DMS79 (cell line): ENCODE measurements at places on chromosomes 2 and 18.

DNA sequence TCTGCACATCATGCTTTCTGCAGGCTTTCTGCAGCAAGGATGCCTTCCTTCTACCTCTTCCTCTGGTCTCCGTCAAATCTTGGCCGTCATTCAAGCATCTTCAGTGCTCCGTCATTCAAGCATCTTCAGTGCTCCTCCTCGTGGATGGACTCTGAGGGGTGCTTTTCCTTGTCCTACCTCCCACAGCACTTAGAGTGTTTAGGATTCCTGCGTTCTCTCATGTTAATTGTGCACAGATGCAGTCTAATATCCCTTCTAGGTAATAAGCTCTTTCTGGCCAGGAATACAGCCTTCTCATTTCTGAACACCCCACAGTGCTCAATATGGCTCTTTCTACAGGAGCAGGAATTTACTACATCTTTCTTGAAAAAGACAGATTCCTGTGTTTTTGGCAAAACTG lies 59.8 kb downstream of the ZNF236 start:
- DNase-seq = no peak

- no peak for DNase-seq
Measured at GRCh38 chr2:191327484-191327883, 82.3 kb downstream of the MYO1B start.

DNA sequence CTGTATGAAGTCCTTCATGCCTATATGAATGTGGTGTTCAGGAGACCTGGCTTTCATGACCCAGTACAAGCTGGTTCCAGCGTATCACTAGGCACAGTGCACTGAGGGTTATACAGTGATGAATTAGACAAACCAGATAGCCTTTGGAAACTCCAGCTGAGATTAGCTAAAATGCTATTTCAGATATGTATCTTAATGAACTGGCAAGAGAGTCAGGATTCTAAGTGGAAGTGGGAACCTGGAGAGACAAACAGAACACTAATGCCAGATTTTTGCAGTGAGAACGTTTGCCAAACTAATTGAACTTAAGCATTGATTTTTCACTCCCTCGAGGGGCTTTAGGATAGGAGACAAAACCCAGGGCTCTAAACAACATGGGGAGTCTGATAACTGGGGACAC lies 66.1 kb upstream of the EMILIN2 start:
- DNase-seq = no peak

GRCh38 chr2:74865770-74866674 lies 32.1 kb downstream of the HK2 start:
- no peak for DNase-seq

GRCh38 chr2:124609667-124610066 lies 584.6 kb downstream of the CNTNAP5 start:
- DNase-seq = no peak

GRCh38 chr2:73896362-73897239 lies 3.8 kb downstream of the ACTG2 start:
- DNase-seq = no peak

DNA sequence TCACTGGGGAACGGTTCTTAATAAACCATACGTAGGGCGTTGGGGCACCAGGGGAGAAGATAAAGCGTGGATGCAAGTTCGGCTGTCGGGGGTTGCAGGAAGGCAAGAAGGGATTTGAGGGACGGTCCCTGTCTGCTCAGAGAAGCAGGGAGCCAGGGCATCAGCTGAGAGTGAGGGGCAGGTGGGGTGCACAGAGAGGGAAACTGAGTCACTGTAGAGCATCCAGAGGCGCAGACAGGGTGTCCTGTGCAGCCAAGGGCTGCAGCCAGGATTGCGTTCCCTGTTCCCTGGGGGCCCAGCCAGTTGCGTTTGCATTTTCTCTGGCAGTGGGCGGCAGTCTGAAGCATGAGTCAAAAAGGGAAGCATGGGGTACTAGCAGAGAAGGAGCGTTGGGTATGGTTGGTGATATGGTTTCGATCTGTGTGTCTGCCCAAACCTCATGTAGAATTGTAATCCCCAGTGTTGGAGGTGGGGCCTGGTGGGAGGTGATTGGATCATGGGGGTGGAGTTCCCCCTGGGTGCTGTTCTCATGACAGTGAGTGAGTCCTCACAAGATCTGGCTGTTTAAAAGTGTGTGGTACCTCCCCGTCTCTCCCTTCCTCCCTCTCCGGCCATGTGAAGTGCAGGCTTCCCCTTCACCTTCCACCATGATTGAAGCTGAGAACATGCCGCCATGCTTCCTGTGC lies 202.9 kb downstream of the NDUFA10 start:
- no peak for DNase-seq

DNA sequence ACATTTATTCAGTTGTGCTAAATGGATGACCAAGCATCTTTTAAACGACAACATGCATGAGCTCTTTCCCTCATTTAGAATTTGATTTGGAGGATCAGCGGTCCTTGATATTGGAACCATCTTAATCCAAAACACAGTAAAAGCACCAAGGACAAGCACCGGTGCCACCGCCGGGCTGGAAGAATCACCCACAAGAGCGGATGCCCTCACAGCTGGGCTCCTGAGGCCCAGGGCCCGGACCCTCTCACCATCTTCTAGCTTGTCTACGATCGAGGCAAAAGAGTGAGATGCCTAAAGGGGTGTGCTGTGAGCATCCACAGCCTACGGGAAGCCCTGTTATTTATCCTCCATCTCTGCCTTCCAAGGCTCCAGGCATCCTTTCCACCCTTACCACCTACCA lies 129.5 kb downstream of the ZNF516 start:
- DNase-seq = no peak

DNA sequence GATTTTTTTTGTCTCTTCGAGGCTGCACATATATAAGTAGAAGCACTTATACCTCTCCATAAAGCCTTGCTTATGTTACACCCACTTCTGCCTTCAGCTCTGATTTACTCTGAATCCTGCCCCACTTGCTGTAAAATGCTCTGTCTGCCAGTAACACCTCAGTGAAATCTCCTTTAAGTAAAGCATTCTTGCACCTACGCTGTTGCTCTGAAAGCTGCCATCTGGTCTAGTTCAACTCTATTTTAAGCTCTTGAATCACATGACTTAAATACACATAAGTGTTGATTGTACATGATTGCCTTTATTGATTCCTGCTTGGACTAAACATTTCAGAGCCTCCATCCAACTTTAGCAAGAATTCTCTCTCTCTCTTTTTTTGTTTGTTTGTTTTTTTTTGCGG lies 609.0 kb upstream of the CELF4 start:
- no peak for DNase-seq

GRCh38 chr2:15789381-15790062 lies 150.8 kb upstream of the MYCN start:
- DNase-seq = no peak

DNA sequence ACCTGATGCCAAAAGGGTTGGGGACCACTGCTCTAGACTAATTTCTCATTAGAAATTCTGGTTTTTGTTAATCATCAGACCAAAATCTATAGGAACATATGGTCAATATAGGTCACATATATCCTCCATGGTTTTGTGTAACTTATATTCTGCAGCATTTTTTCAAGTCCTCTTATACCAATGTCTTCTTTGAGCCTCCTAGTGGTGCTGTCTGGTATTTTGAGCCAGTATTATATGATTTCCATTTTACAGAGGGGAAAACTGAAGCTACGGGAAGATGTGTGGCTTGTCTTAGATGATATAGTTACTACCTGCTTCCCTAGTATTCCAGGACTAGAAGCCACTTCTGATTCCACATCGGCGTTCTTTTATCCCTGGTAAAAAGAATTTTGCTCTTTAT lies 13.8 kb downstream of the MAPK4 start:
- no peak for DNase-seq

- no peak for DNase-seq
Measured at GRCh38 chr2:64568836-64569235, 44.7 kb downstream of the AFTPH start.

GRCh38 chr18:9960258-9960904 lies 46.6 kb downstream of the VAPA start:
- no peak for DNase-seq

GRCh38 chr2:128092656-128093055 lies 1.7 kb downstream of the UGGT1 start:
- DNase-seq = no peak

- DNase-seq = no peak
Measured at GRCh38 chr18:66196805-66197204, 407.1 kb downstream of the CDH19 start.

GRCh38 chr18:9066817-9067306 lies 35.6 kb upstream of the NDUFV2 start:
- DNase-seq = no peak

DNA sequence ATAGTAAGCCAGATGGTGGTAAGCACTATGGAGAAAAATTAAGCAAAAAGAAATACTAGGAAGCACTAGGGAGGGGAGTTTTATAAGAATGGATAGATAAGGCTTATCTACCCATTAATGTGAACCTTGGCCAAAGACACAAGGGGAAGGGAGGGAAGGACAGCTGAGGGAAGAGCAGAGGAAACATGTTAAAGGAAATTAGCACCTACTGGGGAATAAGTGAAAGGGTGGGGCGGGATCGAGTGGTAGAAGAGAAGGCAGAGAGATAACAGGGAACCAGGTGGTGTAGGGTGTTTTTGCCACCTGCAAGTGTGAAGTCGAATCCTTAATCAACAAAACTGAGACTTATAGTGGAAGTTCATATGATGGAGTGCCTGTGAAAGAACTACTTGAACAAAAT lies 1.7 kb downstream of the UNC80 start:
- no peak for DNase-seq

DNA sequence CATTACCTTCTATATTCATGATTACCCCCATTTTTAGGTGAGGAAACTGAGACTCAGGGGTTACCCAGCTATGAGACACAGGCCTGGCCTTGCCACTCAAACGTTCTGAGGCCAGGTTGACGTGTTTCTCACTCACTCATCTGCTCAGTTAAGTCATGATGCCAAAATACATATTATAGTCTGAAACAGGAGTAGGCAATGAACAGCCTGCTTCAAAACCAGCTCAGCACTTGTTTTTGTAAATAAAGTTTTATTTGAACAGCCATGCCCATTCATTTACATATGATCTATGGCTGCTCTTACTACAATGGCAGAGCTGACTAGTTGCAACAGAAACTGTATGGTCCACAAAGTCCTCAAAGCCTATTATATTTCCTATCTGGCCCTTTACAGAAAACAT lies 74.1 kb upstream of the SMAD2 start:
- DNase-seq = no peak

DNA sequence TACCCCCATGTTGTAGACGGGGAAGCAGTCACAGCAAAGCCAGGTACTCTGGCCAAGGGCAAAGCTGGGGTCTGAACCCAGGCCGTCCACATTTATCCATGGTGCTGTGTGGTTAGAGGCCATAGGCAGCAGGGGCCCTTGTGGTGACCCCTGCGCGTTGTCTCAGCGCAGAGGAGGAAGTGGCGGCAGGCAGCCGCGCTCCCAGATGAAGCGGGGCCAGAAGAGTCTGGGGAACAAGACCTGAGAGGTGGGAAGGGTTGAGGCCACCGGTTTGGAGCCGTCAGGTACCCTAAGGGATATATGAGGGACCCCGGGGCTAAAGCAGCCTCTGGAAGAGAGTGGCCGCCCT lies 770 bp downstream of the ZNF396 start:
- DNase-seq = no peak

DNA sequence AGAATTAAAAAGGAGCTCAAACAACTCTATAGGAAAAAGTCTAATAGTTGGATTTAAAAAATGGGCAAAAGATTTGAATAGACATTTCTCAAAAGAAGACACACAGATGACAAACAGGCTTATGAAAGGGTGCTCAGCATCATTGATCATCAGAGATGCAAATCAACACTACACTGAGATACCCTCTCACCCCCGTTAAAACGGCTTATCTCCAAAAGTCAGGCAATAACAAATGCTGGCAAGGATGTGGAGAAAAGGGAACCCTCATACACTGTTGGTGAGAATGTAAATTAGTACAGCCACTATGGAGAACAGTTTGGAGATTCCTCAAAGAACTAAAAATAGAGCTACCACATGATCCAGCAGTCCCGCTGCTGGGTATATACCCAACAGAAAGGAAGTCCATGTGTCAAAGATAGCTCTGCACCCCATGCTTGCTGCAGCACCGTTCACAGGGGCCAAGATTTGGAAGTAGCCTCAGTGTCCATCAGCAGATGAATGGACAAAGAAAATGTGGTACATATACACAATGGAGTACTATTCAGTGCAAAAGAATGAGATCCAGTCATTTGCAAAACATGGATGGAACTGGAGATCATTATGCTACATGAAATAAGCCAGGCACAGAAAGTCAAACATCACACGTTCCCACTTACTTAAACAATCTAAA lies 46.7 kb upstream of the B3GNT7 start:
- no peak for DNase-seq

DNA sequence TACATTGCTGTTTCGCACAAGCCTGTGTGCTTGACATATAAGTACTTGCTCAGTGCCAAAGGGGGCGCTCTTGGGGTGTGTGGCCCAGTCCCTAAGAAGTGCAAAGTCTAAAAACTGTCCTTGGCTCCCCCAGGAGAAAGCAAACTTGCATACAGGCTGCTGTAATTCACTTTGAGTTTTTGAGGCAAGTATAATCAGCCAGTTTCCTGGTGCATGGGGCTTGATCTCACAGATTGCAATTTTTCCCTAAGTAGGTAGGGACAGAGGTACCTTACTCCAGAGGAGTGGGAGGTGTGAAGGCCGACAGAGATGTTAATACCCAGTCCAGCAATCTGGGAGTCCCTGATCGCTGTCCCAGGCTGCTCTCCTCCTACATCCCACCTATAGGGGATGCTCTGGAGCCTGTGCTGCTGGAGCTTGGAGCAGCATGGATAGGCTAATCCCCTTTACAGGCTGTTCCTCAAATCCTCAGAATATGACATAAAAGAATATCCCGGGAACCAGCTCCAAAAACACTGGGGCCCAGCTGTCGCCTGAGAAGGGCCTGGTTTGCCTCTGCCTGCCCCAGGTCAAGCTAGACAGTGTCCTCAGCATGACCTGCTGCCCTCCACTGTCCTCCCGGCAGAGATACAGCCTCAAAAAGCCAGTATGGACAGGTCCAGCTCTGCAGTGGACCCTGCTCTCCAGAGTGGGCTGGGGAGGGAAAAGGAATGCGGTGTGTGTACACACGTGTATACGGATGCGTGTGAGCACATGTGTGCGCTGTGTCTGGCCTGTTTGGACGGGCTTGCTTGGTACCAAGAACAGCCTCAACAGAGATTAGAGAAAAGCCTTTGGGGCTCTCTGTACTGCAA lies 136.5 kb upstream of the HAAO start:
- DNase-seq = no peak

- no peak for DNase-seq
Measured at GRCh38 chr18:25329783-25330182, 22.2 kb downstream of the ZNF521 start.
